Liver (tissue), 10 donors: ENCODE measurements at places on chromosomes 2 and 18. TPM values are rescaled to one million over a fixed set of nuclear protein-coding genes. Genes with fewer than 3 reads are reported as not detected.

- no peak for DNase-seq
Measured at GRCh38 chr18:75923169-75923568, 495.7 kb upstream of the SMIM21 start.

DNA sequence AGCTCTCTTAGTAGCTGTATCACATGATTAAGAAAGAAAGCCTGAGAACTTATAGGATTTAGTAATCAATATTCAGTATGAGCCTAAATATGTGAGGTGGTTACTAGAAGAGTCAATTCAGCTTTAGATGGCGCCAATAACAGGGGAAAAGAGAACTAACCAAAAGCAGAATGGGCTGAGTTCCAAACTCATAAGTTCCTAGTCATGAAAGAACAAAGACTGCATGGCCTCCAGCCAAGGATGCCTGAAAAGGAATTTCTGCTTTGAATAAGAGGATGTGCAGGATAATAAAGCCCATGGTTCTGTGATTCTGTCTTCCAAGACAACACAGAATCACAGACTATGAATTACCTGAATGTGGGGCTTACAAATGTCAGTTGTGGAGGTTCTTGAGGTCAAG is 196.5 kb downstream of the SATB2 start:
- DNase-seq, result no peak

DNA sequence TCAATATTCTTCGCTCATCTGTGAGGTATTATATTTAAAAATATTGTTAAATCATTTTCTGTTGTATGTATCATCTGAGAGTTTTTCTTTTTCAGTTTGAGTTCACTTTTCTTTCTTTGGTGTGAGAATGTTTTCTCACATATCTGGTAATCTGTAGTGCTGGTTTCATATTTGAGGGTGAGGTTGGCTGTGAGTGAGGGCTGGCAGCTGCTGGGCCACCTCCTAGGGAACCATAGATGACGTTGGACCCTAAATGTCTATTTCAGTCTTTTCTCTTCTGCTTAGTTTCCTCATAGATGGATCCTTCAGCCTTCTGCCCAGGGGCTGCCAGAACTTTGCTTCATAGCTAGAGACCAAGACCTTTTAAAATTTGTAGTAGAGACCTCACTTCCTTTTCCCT is 33.5 kb downstream of the MGAT5 start:
- no peak for DNase-seq

Gene OTOS
- total RNA-seq, result not detected
